Stimulated activated CD8-positive, alpha-beta memory T cell treated with anti-CD3 and anti-CD28 coated beads, Interleukin-2, amount 100 ng/mL, for 48 hours (primary cell): ENCODE measurements at places on chromosomes 1 and 21.

DNA sequence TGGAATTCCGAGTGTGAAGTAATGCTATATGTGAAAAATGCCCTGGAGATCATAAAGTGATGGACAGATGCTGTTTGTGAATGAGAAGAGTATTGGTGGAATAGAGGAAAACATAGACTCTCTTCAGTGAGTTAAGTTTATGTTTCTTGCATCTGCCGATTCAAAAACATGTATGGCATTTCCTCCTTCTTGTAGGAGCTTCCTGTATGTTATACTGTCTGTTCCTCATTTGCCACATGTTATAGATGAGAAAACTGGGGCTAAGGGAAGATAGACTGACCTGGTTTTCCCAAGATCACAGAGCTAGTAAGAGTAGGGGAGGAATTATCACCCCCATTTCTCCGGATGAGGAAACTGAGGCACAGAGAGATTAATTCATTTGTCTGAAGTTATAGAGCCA lies 41.1 kb upstream of the IL20 start:
- DNase-seq, result no peak

DNA sequence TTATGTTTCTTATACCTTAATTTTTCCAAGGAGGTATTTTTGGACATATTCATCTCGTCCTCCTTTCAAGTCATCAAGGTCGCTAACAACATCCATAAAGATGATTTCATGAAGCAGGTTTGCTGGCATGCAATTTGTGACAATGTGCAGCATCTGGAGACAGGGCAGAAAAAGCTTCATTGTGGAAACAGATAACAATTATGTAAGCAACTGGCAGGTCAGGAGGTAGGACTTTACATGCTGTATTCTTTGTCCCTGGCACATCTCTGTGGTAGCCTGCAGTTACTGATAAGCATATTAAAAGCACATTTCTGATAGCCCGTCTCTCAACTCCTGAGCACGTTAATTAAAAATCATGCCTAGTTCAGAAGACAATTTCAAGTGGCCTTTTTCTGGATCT lies 156.8 kb downstream of the LEPR start:
- DNase-seq, result no peak

GRCh38 chr1:62090016-62090415 lies 104.6 kb upstream of the L1TD1 start:
- DNase-seq, result no peak

GRCh38 chr21:27333096-27333495 lies 366.2 kb upstream of the ADAMTS5 start:
- DNase-seq, result no peak

GRCh38 chr1:164569866-164570265 lies 10.9 kb downstream of the PBX1 start:
- DNase-seq, result no peak

DNA sequence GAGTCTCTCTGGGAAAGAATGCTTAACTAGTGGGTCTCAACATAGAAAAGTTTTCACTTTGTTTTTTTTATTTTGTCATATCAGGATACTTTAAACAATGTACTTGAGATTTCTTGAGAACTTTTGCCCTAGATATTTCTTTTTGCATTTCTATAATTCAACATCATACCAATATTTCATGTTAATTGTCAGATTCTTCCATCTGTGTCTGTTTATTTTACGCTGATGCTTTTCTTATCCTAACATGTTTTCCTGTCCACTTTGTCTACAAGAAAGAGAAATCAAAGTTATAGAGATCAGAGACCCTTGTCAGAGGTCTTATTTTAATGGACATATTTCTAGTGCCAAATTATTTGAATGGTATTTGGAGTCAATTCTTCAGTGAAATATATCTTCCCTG lies 95.5 kb upstream of the B3GALT2 start:
- DNase-seq, result no peak

DNA sequence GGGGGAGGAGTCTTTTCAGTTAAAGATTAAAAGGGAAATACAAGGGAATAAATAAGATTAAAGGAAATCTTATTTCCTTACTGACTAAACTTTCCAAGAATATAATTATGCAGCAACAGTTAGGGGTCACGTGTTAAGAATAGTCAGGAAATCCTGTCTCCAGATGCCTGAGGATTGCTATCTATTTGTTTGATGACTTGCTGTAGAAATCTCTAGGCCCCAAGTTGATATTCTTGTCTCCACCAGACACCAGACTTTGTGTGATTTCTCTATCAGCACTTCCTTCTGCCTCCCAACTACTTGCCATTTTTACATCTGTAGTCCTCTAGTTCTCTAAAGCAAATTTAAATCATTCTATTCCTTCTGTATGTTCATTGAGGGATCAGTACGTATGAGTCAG lies 77.5 kb downstream of the RPAP2 start:
- DNase-seq, result no peak

DNA sequence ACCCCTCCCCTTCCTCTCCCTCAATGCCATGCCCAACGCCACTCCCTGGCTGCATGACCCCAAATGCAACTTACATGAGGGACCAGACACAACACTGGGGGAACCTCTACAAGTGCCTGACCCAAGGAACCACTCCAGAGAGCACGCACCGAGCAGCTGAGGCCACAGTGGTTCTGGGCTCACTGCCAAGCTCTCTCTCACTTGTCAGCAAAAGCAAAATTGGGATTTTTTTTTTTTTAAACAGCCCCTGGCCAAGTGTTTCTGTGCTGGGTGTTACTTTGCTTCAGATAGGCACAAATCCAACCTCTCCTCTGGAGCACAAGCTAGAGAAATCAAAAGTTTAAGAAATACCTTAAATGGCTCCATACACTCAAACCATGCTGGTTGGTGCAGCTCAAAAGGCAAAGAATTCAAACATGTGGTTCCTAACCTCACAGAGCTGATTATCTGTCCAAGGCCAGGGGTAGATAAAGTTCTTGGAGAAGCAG lies 363.0 kb downstream of the SETD4 start:
- DNase-seq, result no peak

- DNase-seq, result no peak
These were observed 142.6 kb downstream of the AJAP1 start for GRCh38 chr1:4797016-4797410.

- no peak for DNase-seq
These were observed 7.1 kb upstream of the CRYBG2 start for GRCh38 chr1:26360807-26361604.

- DNase-seq, result no peak
These were observed 3.1 kb upstream of the PRKCZ start for GRCh38 chr1:2046953-2047748.

DNA sequence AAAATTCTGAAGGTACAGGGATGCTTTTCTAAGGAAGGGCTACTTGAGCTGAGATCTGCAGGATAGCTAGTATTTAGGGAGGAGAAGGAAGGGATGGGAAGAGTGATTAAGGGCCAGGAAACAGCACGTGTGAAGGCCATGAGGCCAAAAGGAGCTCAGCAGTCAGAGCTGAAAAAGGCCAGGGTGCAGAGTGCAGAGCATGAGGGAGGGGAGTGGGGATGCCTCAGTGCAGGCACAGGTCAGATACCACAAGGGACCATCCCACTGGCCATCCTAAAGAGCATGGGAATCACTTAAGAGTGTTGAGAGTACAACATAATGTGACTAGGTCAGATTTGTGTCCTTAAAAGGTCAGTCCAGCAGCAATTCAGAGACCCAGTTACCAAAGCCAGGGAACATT lies 16.0 kb downstream of the LRRN2 start:
- no peak for DNase-seq

DNA sequence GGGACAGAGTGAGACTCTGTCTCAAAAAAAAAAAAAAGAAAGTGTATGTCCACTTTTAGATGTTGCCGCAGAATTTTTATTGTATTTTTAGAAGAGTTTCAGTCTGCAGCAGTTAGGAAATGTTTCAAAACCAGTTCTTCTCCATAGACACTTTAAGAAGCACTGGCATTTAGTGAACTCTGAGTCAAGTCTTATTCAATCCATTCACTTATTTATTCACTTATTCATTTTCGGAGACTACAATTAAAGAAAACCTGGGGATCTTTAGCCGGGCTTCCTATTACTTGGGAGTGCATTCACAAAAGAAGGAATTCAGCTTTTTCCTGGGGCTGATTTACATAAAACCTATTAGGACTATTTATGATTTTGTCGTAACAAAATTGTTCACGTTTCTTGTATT lies 12.3 kb downstream of the RCAN3 start:
- DNase-seq, result no peak

DNA sequence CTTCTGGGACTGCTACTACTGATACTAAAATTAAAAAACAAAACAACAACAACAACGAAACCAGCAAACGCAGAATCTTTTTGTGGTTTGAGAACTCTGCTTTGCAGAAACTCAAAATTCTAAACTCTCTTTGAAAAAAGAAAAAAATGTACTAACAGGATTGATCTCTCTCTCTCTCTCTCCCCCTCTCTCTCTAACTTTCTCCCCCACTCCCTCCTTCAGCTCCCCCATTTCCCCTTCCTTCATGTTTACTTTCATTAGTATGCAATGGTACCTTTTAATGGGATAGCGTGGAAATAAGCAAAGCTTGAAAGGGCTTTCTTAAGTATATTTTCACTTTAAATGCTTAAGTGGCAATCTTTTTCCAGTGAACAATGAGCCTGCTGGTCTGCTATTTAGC lies 562.6 kb upstream of the ADGRL2 start:
- no peak for DNase-seq

DNA sequence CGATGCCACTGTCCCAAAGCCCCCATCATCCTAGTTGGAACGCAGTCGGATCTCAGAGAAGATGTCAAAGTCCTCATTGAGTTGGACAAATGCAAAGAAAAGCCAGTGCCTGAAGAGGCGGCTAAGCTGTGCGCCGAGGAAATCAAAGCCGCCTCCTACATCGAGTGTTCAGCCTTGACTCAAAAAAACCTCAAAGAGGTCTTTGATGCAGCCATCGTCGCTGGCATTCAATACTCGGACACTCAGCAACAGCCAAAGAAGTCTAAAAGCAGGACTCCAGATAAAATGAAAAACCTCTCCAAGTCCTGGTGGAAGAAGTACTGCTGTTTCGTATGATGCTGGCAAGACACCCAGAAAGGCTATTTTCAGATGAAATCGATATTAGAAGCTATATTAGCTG lies 8.1 kb downstream of the RHOU start:
- no peak for DNase-seq

GRCh38 chr1:182192966-182193365 lies 131.5 kb upstream of the ZNF648 start:
- no peak for DNase-seq

DNA sequence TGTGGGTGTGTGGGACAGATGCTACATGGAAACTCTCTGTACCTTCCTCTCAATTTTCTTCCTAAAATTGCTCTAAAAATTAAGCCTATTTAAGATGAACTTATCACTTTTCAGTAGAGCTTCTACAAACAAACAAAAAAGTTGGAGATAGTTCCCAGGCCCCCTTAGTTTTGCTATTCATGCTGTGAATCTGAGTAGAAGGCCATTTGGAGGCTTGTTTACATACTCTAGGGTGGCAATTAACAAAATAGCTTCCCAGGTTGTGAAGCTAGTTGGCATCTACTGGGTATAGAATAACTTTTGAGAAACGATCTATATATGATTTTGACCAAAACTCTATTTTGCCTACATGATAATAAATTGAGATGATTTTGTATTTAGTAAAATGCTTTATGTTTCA lies 541.4 kb upstream of the B3GALT2 start:
- DNase-seq, result no peak

- no peak for DNase-seq
These were observed 931.2 kb upstream of the B3GALT2 start for GRCh38 chr1:194117582-194117981.

- no peak for DNase-seq
These were observed 1.2 kb upstream of the ATF3 start for GRCh38 chr1:212607206-212607912.

DNA sequence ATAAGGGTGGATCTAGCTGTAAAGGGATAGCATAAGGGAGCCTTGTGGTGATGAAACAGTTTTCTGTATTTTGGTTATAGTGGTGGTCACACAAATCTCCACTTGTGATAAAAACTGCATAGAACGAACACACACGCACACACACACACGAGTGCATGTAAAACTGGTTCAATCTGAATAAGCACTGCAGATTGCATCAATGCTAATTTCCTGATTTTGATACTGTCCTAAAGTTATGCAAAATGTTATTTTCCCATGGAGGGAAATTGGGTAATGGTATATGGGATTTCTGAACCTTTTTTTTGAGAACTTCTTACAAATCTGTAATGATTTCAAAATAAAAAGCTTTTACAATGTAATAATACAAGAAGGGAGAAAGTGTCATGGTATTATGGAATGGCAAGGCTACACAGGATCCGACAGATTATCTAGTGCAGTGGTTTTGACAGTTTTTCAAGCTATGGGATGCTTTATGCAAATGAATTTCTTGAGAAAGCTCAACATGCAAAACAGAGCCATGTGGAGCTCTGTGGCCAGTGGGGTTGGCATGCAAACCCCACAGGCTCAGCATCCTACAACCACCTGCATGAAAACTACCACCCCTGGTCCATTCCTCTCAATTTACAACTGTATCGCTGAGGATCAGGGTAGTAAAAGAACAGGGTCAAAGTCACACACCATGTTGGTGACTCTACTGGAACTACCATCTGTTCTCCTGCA lies 18.8 kb downstream of the SLC41A1 start:
- DNase-seq, result no peak

- DNase-seq, result no peak
These were observed 235.5 kb upstream of the SGIP1 start for GRCh38 chr1:66298464-66298863.

DNA sequence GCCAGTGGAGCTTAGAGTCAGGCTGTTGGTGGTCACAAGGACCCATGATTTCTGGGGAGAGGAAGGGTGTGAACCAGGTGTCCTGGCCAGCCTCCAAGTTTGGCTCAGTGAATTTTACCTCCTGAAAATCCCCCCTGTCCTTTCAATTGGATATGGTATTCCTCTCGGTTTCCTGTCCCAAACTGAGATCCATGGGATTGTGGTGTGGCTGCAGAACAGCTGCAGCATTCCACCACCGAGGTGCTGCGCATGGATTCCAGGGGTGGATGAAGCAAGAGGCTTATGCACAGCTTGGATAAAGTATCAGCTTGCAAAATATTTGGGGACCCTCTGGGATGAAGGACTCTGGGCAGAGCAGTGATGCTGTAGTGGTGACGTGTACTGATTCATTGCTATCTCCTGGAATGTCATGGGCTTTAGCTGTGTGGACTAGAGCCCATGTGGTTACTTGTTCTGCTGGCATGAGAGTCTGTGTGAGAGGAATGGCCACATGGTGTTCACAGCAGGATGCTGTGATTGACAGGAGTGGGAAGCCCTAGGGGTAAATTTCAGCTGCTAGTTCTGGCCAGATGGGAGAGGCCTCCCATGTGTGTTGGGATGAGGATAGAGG lies 148.7 kb upstream of the SPAG17 start:
- DNase-seq, result no peak

GRCh38 chr1:143698016-143698415 lies 273.8 kb downstream of the FAM72C start:
- no peak for DNase-seq

DNA sequence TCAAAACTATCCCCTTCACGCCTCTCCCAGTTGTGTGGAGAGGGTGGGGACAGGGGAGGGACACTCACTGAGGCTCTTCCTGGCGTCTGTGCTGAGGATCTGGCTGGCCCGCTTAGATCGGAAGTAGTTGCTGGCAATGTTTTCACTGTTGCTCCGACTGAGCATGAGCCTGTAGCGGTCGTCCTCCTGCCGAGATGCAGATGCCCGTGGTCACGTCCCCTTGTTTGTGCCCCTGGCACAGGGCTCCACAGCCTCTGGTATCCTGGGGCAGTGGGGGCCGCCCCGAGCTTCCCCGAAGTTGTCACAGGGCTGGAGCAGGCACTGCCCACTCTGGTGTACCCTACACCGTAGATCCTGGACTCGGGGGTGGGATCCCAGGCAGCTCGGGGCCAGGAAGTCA lies 5.0 kb upstream of the DDOST start:
- DNase-seq, result no peak

GRCh38 chr1:65258106-65258505 lies 51.2 kb upstream of the DNAJC6 start:
- DNase-seq, result no peak

- DNase-seq, result no peak
These were observed 94.7 kb downstream of the LIPI start for GRCh38 chr21:14116080-14116481.
